Liver (tissue), 10 donors: ENCODE measurements at places on chromosomes 13 and 19. TPM values are rescaled to one million over a fixed set of nuclear protein-coding genes. Genes with fewer than 3 reads are reported as not detected.

NLRP7 gene
- not detected for total RNA-seq

TDRD12 gene
- total RNA-seq = under 0.01 TPM

ZNF99 gene
- not detected for total RNA-seq

ADGRE3 gene
- 0.67 TPM for total RNA-seq

ZNF534 gene
- total RNA-seq = not detected

ZNF606 gene
- total RNA-seq = 12.8 TPM
